Epithelial cell of esophagus (primary cell): ENCODE measurements at places on chromosomes 1 and 21.

DNA sequence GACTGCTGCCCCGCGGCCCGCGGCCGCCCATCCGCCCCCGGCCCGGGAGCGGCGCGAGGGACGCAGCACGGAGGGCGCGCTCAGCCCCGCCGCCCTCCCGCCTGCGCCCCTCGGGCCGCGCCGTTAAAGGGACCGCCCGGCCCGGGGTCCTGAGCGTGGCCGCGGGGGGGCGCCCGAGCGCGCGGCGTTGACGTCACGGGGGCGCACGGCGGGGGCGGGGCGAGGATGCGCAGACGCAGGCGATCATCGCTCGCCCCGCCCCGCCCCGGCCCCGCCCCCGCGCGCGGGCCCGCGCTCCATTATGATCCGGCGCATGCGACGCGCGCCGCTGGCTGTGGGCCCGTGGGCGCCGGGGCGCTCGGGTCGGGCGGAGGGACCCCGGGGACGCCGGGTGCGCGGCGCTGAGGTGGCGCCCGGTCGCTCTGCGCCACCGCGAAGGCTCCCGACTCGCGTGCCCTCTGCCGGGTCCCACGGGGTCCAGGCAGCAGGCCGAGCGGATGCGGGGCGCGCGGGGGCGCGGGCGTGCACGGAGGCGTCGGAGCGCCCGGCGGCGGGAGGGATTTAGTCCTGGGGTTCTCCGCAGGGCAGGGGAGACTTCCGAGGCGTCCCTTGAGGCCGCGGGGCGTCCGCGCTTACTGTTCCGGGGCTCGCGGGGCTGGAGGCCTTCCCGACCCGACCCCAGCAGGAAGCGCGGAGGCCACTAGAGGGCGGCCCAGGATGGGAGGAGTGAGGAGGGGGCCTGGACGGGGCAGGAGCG is at the start of gene DVL1:
DVL1 (minus strand) TSS at position 163 of the 757 bp plus-strand sequence. CDS start 353 bp downstream, outside the sequence.
- peak; percentile 58 for DNase-seq

- no peak for DNase-seq
Measured at GRCh38 chr1:7449750-7450149, 321.3 kb upstream of the VAMP3 start.

DNA sequence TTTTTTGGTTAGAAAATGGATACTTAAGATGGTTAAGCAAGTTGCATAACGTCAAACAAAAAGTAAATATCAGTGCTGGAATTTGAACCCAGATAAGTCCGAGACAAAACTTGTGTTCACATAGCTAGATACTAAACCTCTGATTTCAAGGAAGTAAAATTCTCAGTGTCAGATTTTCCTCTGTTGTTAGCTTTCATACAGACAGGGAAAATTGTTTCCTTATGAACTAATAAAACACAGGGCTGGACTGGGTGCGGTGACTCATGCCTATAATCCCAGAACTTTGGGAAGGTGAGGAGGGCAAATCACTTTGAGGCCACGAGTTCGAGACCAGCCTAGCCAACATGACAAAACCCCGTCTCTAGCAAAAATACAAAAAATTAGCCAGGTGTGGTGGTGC is 51.3 kb downstream of the PCNX2 start:
- no peak for DNase-seq

- no peak for DNase-seq
Measured at GRCh38 chr1:59156526-59157199, 140.2 kb upstream of the FGGY start.

DNA sequence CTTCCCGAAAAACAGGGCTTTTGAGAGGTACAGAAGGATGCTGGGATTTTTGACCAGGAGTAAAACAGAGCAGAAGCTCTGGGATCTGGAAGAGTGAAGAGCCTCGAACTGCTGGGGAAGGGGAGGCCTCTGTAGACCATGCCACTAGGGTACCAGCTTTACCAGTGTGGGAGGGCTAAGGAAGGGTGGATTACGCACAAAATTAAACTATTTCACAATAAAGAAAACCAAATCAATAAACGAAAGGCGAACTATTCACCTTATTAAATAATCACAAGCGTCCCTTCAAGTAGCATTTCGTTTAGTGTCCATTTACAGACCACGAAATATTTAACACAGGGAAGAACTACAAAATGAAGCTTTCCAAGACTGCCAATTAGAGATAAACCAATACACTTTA is 723 bp downstream of the CZIB start:
- DNase-seq = no peak

- DNase-seq = peak; percentile 61
Measured at GRCh38 chr1:24027838-24028468, 47.8 kb upstream of the SRSF10 start.

DNA sequence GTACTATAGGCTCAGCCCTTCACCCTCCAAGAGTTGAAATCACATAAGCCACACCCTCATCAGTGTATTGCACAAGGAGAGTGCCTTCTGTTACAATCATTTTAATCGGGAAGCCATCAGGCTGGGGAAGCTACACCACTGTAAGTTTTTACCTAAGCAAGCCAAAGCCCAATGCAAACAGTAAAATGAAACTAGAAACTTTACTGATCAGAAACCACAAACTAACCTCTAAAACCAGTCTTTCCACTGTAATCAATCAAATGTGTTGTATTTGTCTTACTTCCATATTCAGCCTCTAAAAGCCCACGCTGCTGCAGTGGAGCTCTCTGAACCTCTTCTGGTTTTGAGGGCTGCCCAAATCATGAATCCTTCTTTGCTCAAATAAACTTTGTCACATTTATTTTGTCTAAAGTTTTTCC is 26.2 kb downstream of the CAPN8 start:
- peak; percentile 55 for DNase-seq

GRCh38 chr1:15683345-15684039 is 628 bp upstream of the PLEKHM2 start:
- no peak for DNase-seq

- no peak for DNase-seq
Measured at GRCh38 chr21:36008505-36008904, 51.8 kb downstream of the SETD4 start.

- DNase-seq = no peak
Measured at GRCh38 chr21:33696465-33696864, 54.2 kb downstream of the ITSN1 start.

GRCh38 chr1:33319949-33320618 is 814 bp downstream of the A3GALT2 start:
- DNase-seq = no peak

DNA sequence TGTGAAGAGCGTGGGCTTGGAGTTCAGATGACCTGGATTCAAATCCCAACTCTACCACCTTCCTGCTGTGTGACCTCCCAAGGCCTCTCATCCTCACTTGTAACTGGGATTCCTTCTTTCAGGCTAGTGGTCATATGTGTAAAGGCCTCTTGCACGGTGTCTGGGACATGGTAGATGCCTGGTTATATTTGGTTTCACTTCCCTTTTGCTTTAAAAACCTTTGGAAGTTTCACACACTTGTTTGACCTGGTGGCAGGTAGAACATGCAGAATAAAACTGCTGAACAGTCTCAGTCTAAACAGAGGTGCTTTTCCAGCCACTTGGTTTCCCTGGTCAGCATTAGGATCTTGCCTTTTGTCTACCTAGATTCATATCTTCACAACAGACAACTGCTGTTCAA is 37.0 kb upstream of the RCAN3 start:
- no peak for DNase-seq

DNA sequence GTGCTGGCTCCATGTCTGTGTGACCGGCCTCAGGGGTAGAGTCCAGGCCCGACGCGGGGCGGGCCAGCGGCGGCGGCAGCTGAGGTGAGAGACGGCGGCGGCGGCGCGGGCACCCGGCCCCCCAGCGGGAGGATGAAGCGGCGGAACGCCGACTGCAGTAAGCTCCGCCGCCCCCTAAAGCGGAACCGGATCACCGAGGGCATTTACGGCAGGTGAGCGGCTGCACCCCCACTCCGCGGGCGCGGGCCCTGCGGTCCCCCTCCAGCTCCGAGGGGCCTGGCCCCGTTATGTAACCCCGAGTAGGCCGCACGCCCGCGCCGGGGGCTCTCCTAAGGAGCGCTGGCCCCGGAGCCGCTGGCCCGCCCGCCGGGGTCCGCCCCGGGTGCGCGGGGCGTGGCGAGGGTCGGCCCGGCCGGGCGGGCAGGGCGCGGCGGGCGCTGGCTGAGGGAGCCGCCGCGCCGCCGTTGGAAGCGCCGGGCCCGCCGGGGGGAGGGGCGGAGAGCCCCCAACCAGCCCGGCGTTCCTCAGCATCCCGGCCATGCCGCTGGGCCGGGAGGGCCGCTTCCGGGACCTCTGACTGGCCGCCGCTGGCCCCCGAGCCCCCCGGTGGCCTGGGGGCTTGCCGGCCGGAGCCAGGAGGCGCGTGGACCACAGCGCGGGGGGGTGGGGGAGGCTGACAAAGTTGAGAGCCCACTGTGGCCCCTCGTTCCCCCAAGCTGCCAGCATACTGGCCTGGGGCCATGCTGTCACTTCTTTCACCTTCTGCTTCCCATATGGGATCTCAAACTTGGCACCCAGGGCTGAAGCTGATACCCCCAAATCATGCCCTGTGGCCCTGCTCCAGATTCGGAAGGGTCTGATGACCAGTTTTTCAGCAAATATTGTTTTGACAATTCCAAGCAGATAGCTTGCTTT is 527 bp downstream of the MACO1 start:
- no peak for DNase-seq

- no peak for DNase-seq
Measured at GRCh38 chr1:53279296-53280200, 41.2 kb upstream of the MAGOH start.

- no peak for DNase-seq
Measured at GRCh38 chr1:17673329-17674072, 81.6 kb upstream of the ACTL8 start.

DNA sequence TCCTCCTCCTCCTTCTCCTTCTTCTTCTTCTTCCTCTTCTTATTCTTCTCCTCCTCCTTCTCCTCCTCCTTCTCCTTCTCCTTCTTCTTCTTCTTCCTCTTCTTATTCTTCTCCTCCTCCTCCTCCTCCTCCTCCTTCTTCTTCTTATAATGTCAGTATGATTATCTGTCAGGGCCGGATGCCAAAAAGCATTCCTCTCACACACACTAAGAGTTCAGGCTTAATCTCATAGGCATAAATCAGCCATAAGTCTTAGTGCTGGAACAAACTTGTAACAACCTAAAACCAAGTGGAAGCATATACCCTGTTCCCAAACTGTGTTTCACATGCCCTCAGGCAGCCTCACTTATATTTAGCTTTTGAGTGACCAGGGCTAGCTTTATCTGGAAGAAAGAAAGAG is 240.3 kb downstream of the LMX1A start:
- DNase-seq = no peak

- no peak for DNase-seq
Measured at GRCh38 chr21:41901099-41901498, 22.0 kb upstream of the PRDM15 start.

- DNase-seq = no peak
Measured at GRCh38 chr1:83065952-83066727, 932.8 kb downstream of the TTLL7 start.

DNA sequence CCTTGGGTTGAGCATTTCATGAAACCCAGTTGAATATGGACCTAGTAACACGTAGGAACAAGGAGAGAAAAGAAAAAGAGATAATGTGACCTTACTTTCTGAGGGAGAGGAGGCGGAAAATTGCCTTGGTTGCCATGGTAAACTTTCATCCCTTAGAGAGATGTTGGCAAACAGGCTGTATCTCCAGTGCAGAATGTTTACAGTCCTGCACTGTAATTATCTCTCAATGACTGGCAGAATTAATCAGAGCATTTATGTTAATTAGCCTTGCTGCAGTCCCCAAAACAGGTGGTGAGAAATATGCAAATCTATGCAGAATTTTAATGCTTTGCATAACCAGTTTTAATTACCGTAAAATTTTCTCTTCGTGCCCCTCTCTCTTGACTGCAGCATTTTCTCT is 147.3 kb downstream of the CD247 start:
- DNase-seq = no peak

GRCh38 chr1:2778220-2778592 is 23.3 kb downstream of the TTC34 start:
- no peak for DNase-seq

- no peak for DNase-seq
Measured at GRCh38 chr1:153372571-153372970, 2.9 kb downstream of the S100A12 start.

DNA sequence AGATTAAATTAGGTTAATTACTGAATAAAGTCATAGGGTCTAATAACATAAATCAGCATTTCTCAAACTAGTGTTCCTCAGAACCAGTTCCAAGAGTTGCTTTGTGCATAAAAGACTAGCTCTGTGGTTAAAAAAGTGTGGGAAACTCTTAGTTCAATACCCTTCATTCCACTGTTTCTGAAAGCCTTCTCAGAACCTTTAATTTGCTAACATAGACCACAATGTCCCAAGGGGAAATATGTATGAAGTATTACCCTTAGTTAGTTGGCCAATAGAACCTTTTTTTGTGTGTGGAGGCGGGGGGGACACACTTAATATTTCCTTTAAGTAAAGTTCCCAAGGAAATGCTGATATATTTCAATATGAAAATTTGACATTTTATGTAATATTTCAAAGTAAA is 20.4 kb downstream of the ODF2L start:
- no peak for DNase-seq

DNA sequence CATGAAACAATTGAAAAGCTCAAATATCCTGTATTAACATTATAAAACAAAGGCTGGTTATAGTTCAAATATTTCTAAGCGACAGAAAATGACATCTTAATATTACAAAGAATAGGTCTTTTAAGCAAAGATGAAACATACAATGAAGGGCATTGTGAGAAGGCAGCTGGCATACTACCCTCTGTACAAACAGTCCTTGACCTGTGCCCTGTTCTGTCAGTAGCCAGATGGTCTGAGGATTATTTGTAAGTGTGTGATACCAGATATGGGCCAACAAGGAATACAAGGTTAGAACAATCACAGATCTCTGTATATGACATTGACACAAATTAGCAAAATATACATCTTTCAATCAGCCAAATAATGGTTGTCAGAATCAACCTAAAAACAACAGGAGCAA is 1350.4 kb downstream of the AMY1C start:
- no peak for DNase-seq

GRCh38 chr1:22277662-22278061 is 134.8 kb upstream of the WNT4 start:
- no peak for DNase-seq

GRCh38 chr1:247216261-247216660 is 39.6 kb upstream of the VN1R5 start:
- no peak for DNase-seq

GRCh38 chr1:154186177-154186576 is 5.7 kb downstream of the TPM3 start:
- peak; percentile 80 for DNase-seq

DNA sequence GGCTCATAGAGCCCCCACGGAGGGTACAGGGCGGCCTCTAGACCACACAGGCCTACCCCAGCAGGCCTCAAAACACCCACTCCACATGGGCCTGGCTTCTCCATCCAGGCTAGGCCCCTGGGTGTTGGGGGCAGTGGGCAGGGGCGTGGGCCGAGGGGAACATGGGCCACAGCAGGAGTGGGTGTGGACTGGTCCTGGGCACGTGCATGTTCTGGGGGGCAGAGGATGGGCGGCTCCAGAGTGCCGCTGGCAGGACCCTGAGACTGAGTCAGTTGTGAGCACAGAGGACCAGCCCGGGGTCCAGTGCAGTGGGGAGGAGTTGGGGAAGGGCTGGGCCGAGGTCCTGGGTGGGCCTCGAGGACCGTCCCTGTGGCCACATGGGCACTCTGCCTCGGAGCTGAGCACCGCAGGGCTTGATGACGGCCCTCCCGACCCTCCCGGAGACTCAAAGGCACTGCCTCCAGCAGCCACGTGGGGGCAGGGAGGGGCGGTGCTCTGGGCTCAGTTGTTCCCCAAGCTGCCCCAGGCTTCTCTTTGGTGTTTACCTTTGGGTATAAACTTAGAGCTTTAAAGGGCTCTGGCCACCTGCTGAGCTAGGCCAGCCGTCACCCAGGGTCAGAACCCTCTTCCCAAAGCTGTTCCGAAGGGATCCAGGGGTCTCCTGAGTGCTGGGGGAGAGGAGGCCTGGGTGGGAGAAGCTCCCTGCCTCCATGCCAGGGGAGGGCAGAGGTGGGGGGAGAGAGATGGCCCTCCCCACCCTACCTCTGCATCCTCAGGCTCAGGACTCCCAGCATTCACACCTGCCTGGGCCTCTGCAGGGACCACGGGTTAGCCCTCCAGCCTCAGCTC is 79.9 kb downstream of the MORN1 start:
- peak; percentile 43 for DNase-seq
